ENCODE measurements at places on chromosomes 4 and X. TPM values are rescaled to one million over a fixed set of nuclear protein-coding genes. Genes with fewer than 3 reads are reported as not detected.
A peak's percentile ranks its signal among the peaks of the same experiment; 100 is the strongest.

GRCh38 chr4:151117371-151117962 lies 18.0 kb downstream of the RPS3A start:
- no peak for DNase-seq

GRCh38 chrX:117274965-117275364 lies 812.2 kb upstream of the CT83 start:
- no peak for DNase-seq

DNA sequence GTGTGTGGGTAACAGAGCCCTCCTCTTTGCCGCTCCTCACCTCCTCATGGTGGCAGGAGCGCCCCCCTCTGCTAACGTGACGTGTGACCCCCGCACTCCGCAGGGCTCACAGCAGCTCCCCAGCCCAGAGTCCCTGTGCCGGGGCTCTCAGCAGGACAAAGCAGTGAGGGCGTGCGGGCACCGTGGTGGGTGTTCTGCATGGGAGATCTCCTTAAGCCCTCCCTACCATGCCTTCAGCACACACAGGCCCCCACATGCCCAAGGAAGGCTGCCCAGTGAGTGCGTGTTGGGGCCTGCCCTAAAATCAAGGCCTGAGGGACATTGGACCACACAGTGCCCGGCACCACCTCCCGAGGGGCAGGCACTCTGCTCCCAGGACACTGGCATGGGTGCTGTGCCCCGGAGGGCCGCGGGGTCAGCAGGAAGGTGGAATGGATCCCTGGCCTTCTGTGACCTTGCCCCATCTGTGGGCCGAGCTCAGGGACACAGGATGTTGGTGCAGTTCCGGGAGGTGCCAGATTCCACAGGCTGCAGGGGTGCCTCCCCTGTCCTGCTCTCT lies 10.1 kb downstream of the PSAPL1 start:
- DNase-seq: no peak

Gene VCX3A
- total RNA-seq: not detected

DNA sequence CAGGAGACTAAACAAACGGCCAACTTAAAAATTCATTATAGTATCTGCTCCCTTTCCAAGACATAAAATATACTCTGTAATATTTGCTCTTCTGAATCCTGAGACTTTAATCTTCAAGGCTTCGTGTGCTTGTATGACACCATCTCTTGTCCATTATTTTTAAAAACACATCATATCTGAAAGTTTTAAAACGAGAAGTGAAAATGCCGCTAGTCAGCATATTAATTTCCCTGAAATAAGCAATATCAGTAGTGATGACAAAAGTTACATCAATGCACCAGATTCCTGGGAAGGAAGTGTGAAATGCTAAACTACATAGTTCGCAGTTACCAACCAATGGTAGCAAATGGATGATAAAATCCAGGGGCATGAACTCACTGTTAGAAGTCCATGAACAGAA lies 66.8 kb upstream of the EXOC1L start:
- no peak for DNase-seq

DNA sequence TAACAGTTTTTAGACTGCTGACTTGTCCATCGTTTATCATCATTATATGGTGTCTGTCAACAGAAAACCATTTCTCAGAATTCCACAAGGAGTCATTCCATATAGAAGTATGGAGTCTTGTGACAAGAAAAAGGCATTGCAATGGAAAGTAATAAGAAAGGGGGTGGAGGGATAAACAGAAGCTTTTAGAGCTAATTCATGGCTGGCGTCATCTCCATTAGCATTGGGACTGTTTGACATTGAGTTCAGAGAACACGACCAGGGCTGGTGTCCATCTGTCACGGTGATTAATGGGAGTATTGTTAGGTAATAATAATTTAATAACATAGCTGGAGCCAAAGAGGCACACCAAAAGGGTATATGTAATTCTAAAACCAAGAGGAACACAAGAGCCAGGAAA lies 101.9 kb upstream of the SFRP2 start:
- no peak for DNase-seq

Gene CWH43
- not detected for total RNA-seq

DNA sequence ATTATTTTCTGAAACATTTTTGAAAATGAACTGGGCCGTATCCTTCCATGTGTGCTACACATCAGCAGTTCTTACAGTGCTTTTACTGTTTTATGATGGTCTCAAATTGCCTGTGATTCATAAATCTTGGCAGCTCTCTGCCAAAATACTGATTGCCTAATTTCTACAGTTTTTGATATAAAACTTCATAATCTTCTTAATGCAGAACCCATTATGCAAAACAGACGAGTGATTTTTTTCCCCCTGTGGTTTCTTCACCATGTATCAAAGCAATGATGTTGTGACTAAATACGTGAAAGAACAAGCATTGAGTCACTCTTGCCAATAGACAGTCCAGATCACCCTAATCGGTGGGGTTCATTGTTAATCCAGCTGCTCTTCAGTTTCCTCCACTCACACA lies 156.4 kb upstream of the WDR1 start:
- no peak for DNase-seq

GRCh38 chr4:153651587-153651986 lies 32.5 kb upstream of the TLR2 start:
- peak; percentile 31 for DNase-seq

DNA sequence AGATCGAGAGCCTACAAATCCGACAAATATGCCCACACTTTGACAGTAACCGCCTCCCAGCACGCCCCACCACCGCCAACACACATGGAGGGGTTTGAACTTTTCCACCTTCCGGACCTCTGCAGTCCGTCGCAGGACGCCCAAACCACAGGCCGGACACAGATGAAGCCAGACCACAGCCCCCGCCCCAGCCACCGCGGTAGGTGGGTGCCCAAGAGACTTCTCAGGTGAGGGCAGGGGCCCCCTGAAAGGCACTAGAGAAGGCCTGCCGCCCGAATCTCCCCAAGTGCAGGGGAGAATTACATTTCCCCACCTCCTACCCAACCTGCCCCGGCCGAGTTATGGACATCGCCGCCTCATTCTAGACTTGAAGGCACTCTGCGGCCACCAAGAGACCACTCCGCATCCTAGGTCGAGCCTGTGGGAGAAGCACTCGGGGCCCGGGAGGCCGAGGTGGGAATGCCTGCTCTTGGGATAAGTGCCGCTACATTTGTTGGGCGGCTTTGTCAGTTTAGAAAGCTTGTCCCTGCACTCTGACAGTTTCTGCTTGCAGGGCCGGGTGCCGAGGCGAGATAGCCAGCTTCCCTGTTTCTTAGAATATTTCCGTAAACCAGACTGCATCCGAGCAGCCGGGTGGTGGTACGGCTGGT lies 21.5 kb downstream of the HAND2 start:
- no peak for DNase-seq

Gene VSIG1
- total RNA-seq: not detected

DNA sequence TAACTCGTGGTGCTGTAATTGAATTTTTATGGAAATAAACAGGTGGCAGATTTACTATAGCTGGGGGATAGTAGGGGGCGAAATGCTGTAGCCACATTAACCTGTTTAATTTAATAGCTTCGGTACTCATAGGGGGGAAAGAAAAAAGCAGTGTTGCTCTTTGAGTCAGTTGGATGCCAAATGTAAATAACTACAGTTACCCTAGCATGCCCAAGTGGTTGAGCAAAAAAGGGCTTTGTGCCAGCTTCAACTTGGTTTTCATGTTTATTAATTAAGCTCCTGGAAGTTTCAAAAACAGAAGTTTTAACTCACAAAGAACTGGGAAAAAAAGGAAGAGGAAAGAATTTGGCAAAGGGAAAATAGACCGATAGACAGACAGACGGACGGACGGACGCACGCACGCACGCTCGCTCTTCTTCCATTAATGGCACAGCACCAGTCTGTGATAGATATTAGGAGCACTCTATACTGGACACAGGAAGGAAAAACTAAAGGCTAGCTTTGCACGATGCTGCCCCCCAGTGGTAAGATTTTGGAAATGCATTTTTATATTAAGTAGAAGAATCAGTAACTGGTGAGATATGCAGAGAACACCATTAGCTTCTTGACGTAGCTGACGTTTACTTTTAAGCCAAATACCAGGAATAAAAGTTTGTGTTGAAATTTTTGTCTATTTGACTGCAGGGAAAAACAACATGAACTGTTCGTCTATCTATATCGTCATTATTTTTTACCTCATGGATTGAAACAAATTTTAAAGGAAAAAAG lies 151.8 kb downstream of the SLC7A11 start:
- peak; percentile 15 for DNase-seq

Gene TECRL
- total RNA-seq: 58.8 TPM

- DNase-seq: no peak
These were observed 23.1 kb downstream of the EIF4E start for GRCh38 chr4:98905839-98906238.

Gene RTL3
- 0.34 TPM for total RNA-seq

DNA sequence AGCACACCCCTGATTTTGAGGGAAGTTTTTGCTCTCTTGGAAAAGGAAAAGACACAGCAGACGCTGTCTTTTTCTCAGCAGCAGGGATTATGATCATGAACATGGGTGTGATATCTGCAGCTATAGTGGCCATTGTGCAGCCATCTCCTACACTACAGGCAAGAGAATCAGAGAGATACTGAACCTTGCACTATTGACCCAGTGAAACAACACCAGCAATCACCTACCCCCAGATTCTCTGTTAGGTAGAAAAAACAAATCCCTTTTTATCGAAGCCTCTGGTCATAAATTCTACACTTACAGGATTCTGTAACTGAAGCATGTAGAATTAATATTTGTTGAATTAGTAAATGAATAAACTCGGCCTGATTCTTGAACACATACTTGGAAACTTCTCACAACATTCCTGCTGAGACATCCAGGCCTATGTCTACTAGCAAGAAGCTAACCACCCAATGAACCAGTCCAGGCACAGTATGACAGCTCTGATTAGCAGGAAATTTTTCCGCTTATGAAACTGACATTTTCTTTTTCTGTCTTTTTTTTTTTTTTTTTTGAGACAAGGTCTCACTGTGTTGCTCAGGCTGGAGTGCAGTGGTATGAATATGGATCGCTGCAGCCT lies 5.0 kb upstream of the AFAP1 start:
- no peak for DNase-seq

Gene OPRPN
- not detected for total RNA-seq
